ENCODE measurements at places on chromosomes 1 and 21. TPM values are rescaled to one million over a fixed set of nuclear protein-coding genes. Genes with fewer than 3 reads are reported as not detected.

DNA sequence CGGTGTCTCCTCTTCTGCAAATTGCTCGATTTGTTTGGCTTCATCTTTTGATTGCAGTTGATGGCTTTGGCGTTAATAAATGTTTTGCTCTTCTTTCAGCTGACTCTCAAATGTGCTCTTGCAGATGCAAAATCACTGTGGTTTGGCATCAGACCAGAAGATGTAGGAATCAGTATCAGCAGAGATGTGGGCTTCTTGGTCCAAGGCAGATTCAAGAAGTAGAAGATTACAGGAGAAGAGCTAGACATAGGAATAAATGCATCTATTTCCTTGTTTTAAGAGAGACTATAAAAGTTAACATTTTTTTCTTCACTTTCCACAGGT is 59.8 kb upstream of the BACH1 start:
- DNase-seq: no peak

- DNase-seq: no peak
Measured at GRCh38 chr1:154807048-154807591, 63.0 kb downstream of the KCNN3 start.

DNA sequence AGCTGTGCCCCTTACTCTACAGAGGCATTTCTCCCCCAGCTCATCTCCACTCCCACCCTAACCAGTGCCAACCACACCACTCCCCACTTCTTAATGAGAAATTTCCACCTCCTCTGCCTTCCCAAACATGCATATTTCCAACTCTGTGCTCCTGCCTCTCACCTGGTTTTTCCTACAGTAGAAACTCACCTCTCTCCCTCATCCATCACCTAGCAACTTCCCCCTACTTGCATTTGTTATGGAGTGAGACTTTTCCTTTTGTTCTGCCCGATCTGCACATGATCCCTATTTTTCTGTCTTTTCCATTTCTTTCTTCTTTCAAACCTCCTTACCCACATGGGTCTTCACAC is 11.9 kb downstream of the RGS8 start:
- DNase-seq: no peak

- no peak for DNase-seq
Measured at GRCh38 chr21:14842601-14843000, 222.2 kb downstream of the NRIP1 start.

GRCh38 chr1:31867546-31867945 is 51.7 kb upstream of the SPOCD1 start:
- no peak for DNase-seq

Gene EXOSC10
- total RNA-seq: 80.9 TPM

Gene RGS13
- not detected for total RNA-seq

- DNase-seq: no peak
Measured at GRCh38 chr21:33026878-33027400, 1.2 kb downstream of the OLIG2 start.

Gene GBP2
- total RNA-seq: 198 TPM

Gene STK40
- total RNA-seq: 56.8 TPM

Gene L1TD1
- total RNA-seq: 0.44 TPM

Gene LRRC71
- not detected for total RNA-seq

Gene DEDD
- total RNA-seq: 35.5 TPM

Gene ITGB2
- 371 TPM for total RNA-seq

Gene UBL4B
- total RNA-seq: not detected

GRCh38 chr1:156663178-156663577 is 14.0 kb downstream of the NES start:
- no peak for DNase-seq

DNA sequence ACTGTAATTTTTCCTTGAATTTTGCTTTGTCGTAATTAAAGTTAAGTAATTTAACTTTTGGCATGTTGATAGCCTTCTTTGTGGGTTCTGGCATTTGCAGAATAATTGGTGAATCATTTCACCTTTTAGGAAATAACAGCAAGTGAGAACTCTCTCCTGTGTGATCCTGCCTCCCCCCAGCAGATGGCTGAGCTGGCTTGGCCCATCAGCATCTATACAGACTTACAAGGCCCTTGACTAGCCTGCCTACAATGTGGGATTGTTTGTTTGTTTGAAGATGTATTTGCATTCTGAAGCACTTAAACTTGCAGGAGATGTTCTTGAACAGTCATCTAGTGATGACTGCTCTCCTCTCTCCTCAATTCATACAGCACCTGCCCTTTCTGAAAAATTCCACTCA is 55.9 kb downstream of the MACO1 start:
- DNase-seq: no peak

DNA sequence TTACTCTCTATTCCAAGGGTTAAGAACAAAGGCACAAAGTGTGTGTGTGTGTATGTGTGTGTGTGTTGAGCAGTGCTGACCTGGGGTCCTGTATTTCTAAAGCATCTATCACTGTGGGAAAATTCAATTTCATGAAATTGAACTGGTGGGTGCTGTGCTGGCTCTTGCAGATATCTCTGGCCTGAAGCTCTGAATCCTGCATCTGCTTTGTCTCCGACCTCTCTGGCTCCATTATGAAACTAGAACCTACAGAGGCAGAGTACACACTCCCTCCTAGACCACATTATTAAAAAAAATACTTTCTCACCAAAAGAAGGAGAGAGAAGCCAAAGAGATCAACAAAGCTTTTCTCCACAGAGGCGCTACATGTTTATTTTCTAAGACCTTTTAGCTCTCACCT is 88.4 kb upstream of the PDE4B start:
- DNase-seq: no peak

- no peak for DNase-seq
Measured at GRCh38 chr21:43361127-43361492, 65.8 kb downstream of the SIK1 start.

DNA sequence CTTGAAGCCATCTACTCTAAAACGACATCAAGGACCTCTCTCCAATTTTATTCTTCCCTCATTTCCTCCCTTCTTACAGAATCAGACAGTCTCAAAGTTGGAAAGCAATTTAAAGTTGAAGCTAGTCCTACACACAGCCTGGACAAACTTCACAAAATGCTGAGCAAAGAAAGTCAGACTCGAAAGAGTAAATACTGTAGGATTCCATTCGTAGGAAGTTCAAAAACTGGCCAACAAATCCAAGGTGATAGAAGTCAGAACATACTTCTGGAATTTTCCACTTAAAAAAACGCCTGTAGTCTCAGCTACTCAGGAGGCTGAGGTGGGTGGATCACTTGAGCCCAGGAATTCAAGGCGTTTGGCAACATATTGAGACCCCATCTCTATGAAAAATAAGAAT is 19.6 kb downstream of the SYF2 start:
- no peak for DNase-seq

Gene DENND1B
- total RNA-seq: 23.3 TPM

Gene SPRR3
- not detected for total RNA-seq

Gene LCE3E
- total RNA-seq: not detected

Gene SH2D1B
- total RNA-seq: not detected

Gene ADAM30
- total RNA-seq: not detected

- DNase-seq: no peak
Measured at GRCh38 chr1:176033881-176034280, 173.2 kb downstream of the COP1 start.

Gene LCE1D
- not detected for total RNA-seq

GRCh38 chr1:211830055-211830327 is 572 bp downstream of the LPGAT1 start:
- DNase-seq: peak; percentile 8

DNA sequence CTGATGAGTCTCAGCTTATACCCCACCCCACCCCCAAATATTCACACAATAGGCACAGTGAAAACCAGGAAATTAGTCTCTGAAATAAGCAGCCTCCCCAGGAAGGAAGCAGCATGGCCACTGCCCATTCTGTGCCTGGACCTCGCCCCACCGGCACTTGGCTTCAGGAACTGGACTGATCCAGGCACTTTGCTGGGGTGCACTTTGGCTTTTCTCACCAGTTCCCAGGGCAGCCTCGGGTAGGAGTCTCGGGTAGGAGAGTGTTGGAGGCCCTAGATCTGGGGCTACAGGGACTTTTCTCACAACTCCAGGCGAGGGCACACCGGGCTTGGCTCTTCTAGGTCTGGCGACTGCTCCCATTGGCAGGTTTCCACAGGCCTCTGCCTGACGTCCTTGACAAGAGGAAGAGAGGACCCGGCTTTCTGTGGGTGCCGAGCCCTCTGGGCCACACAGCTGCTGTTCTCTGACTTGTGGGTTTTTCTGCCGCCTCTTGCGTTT is 18.7 kb downstream of the ADARB1 start:
- no peak for DNase-seq

GRCh38 chr1:147273409-147274336 is 31.2 kb downstream of the CHD1L start:
- DNase-seq: peak; percentile 33

- no peak for DNase-seq
Measured at GRCh38 chr1:243286409-243287122, 30.7 kb downstream of the SDCCAG8 start.

DNA sequence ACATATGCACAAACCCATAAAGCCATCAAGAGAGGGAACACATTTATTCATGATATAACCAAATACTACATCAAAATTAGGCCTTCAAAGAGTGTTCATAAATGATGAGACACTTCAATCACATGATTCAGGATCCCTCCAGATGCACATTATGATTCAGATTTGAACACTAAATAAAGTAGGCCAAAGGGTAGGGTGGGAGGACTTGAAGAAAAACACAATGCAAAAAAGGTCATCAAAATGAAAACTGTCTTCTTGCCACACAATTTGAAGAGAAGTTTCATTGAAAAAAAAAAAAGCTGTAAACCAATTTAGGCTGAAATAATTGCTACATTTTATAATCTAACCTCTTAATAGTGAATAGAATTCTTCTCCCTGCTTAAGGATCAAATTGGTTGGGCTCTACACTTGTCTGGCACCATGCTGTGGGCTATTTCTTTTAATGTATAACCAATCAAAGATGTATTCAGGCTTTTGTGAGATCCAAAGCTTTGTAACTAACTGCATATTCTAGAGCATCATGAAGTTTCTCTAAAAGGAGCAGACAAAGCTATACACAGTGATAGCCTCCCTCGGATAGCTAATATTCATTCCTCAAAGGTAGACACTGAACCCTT is 58.1 kb downstream of the ZSWIM5 start:
- no peak for DNase-seq

Gene ETV3L
- not detected for total RNA-seq

Gene MLLT11
- total RNA-seq: 3.5 TPM

Gene FCRL3
- total RNA-seq: 1.6 TPM

Gene LCE1E
- total RNA-seq: not detected

Gene CYP2J2
- 1.1 TPM for total RNA-seq

GRCh38 chr1:181656491-181656890 is 173.2 kb downstream of the CACNA1E start:
- no peak for DNase-seq

Gene PDPN
- total RNA-seq: not detected

DNA sequence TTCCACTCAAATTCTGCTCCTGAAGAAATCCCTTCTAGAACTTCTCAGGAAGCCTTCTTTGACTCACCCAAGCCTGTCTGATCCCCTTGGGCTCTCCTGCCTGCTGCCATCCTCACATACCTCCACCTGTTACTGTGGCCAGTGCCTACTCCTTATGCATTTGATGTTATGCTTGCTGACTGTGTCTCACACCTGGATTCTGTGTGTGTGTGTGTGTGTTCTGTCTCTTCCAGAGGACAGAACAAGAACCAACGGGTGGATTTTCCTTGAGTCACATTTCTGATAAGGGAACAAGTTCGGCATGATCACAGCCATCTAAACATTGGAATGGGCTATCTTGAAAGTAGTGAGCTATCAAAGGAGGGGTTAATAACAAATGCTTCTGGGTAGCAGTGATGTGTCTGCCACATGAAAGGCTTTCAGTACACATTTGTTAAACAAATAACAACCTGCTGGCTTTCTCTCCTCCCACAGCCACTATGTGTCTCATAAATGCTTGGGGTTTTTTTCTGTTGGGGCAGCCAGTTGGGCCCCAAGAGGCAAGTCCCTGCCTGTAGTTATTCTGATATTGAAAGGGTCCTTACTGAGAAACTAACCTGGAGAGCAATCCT is 8.9 kb upstream of the GPR37L1 start:
- DNase-seq: no peak

- no peak for DNase-seq
Measured at GRCh38 chr1:205258719-205259118, 31.0 kb downstream of the TMCC2 start.

GRCh38 chr1:89149229-89149628 is 23.3 kb upstream of the GBP2 start:
- no peak for DNase-seq

GRCh38 chr1:241821363-241821762 is 26.6 kb upstream of the EXO1 start:
- DNase-seq: no peak

Gene ICOSLG
- 8.8 TPM for total RNA-seq

DNA sequence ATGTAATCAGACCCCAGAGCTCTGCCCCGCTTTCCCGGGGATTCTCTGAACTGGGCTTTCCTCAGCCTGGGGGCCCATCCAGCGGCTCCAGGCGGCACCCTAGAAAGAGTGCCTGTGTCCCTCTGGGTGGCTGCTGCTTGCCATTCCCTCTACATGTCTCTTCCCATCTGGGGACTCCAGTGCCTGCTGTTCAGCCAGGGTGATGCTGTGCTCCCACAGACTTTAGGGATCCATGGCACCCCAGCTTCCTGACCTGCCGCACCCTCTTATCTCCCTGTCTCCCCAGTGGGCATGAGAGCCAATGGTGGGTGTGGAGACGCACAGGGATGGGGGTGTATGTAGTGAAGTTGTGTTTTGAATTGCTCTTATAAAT is 16.2 kb downstream of the TRAPPC10 start:
- DNase-seq: no peak

DNA sequence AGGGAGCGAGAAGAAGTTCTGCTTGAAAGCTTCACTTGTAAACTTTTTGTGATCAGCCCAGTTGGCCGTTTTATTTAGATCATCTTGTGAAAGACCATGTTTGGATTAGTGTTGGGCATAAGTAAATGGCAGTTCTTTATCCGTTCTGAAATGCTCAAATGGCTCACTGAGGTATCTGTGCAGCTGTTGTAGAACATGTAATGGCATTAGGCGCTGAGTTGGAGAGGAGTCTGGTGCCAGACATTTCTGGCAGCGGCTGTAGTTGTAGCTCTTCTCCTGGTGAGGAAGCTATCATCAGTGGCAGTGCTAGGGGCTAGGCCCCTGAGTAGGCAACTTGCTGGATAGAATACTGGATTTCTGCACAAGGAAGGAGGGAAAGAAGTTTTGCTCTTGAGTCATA is 321.6 kb downstream of the LMO4 start:
- no peak for DNase-seq
